Mesothelial cell of epicardium (in vitro differentiated cells): ENCODE measurements at places on chromosomes 13 and 19. TPM values are rescaled to one million over a fixed set of nuclear protein-coding genes. Genes with fewer than 3 reads are reported as not detected.

GRCh38 chr13:112062072-112062567, 4.8 kb upstream of the SOX1 start:
- H3K4me3 ChIP-seq: no peak overlapping the region
- no peak for DNase-seq
- peaks cover 6% of the 10 kb centered on the region for H3K4me1 ChIP-seq
- H3K27me3 ChIP-seq: peaks cover 94% of the 10 kb centered on the region
- H3K27ac ChIP-seq: no peak overlapping the region
- H3K36me3 ChIP-seq: peaks cover 2% of the 10 kb centered on the region

- no peak overlapping the region for H3K27ac ChIP-seq
- no peaks in the 10 kb centered on the region for H3K27me3 ChIP-seq
- no peak overlapping the region for H3K4me3 ChIP-seq
- H3K4me1 ChIP-seq: no peaks in the 10 kb centered on the region
- H3K36me3 ChIP-seq: no peaks in the 10 kb centered on the region
- DNase-seq: no peak
Observed at GRCh38 chr19:14843169-14843568, 5.6 kb downstream of the OR7A10 start.

- H3K27me3 ChIP-seq: peaks cover 48% of the 10 kb centered on the region
- H3K4me1 ChIP-seq: no peaks in the 10 kb centered on the region
Observed at GRCh38 chr13:52319876-52320275, 86.1 kb downstream of the THSD1 start.

GRCh38 chr13:67229481-67230403, at the start of gene PCDH9:
PCDH9 (minus strand) TSS chr13:67230336; CDS start chr13:67228440, 1,896 bp downstream.
- peak within 1 kb of the TSS; percentile 98 for H3K27ac ChIP-seq
- no peak within 1 kb of the TSS for H3K4me3 ChIP-seq
- H3K27me3 ChIP-seq: peaks cover 3% of the 10 kb centered on the region
- H3K4me1 ChIP-seq: peaks cover 17% of the 10 kb centered on the region
- no peak for DNase-seq
- H3K36me3 ChIP-seq: peaks cover 8% of the 10 kb centered on the region

- peak; percentile 70 for DNase-seq
- H3K4me1 ChIP-seq: peaks cover 12% of the 10 kb centered on the region
- no peaks in the 10 kb centered on the region for H3K27me3 ChIP-seq
Observed at GRCh38 chr19:57406516-57407123, 4.3 kb upstream of the ZNF17 start.

DNA sequence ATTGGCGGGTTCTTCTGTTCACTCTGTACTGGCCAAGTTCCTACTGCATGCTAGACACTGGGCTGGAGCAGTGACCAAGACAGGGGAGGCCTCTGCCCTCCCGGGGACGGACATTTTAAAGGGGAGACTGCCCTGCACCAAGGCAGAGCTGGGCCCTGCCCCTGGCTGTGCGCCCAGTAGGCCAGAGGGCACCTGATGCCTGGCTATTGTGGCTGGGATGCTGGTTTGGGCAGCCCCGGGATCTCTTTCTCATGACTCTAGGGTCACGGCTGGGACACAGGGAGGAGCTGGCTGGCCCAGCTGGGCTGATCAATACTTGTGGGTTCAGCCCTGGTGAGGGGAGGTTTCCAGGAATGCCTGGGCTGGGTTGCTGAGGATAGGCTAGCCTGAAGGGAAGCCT, 17.7 kb downstream of the LIPE start:
- H3K27me3 ChIP-seq: no peaks in the 10 kb centered on the region
- H3K36me3 ChIP-seq: peaks cover 6% of the 10 kb centered on the region
- peaks cover 5% of the 10 kb centered on the region for H3K4me1 ChIP-seq
- no peak for DNase-seq
- H3K4me3 ChIP-seq: no peak overlapping the region

- H3K27me3 ChIP-seq: no peaks in the 10 kb centered on the region
- H3K27ac ChIP-seq: no peak overlapping the region
- H3K4me1 ChIP-seq: peaks cover 33% of the 10 kb centered on the region
- no peak overlapping the region for H3K4me3 ChIP-seq
- H3K36me3 ChIP-seq: peaks cover 51% of the 10 kb centered on the region
Observed at GRCh38 chr13:106492588-106493475, 42.6 kb downstream of the EFNB2 start.

GRCh38 chr19:17074634-17075034, 618 bp downstream of the HAUS8 start:
- no peak for DNase-seq
- H3K27me3 ChIP-seq: no peaks in the 10 kb centered on the region
- H3K4me3 ChIP-seq: peak overlapping the region; percentile 94
- peaks cover 35% of the 10 kb centered on the region for H3K4me1 ChIP-seq
- peaks cover 4% of the 10 kb centered on the region for H3K36me3 ChIP-seq

DNA sequence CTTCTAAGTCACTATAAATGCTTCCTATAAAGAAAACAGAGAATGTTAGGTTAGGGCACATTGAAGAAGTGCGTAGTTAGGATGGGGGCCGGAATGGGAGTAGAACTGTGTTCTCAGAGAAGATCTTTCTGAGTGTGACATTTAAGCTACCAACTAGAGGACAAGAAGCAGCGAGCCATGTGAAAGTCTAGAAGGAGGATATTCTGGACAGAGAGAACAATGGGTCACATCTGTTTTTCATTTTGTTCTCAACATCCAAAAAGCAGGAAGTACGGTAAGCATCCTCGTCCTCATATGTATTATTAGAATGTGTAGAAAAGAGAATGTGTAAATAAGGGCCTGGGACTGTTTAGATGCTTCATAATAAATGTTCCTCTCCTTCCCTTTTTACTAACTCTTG, 44.5 kb upstream of the PARP4 start:
- H3K36me3 ChIP-seq: no peaks in the 10 kb centered on the region
- H3K4me3 ChIP-seq: no peak overlapping the region
- no peaks in the 10 kb centered on the region for H3K4me1 ChIP-seq

DNA sequence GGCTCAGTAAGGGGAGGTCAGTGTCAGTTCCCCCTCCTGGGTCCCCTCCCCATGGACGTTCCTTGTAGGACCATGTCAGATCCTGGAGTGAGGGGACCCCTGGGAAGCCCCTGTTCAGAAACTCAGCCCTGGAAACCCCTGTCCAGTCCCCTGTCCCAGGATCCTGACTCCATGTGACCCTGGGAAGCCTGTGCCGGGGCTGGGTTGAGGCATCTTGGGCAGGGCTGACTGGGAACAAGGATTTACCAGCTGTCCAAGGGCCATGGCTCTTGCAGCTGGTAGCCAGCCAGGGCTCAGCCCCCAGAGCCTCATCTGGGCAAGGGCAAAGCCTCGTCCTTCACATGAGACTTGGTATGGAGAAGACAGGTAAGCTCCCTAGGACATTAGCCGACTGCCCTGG, 25.1 kb downstream of the CEACAM4 start:
- no peaks in the 10 kb centered on the region for H3K27me3 ChIP-seq
- no peak overlapping the region for H3K27ac ChIP-seq
- no peaks in the 10 kb centered on the region for H3K4me1 ChIP-seq
- no peak overlapping the region for H3K4me3 ChIP-seq
- no peaks in the 10 kb centered on the region for H3K36me3 ChIP-seq
- DNase-seq: no peak

The GARIN5B gene
- 0.13 to 0.34 TPM (median 0.27 TPM) in 3 replicates for total RNA-seq

DNA sequence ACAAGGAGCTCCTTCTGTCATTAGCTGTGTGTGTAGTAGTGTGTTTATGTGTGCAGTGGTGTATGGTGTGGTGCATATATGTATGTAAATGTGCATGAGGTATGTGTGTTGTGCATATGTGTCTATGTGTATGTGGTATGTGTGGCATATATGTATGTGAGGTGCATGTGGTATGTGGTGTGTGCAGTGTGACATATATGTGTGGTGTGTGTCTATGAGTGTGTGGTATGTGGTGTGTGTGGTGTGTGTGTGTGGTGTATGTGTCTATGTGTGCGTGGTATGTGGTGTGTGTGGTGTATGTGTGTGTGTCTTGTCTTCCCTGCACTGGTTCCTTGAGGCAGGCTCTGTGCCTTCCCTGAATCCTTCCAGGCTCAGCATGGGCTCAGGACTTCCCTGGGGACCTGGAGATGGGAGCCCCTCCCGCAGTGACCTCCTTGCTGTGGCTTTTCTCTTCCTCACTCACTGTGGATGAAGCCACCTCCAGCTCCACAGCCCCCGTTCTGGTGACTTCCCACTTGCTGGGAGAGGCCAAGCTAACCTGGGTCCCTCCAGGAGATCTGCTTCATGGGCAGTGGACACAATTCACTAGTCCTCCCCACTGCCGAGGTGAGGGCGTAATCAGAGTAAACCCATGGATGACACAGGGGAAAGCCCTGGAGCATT, 64.2 kb downstream of the CCDC70 start:
- no peak overlapping the region for H3K4me3 ChIP-seq
- no peaks in the 10 kb centered on the region for H3K27me3 ChIP-seq
- no peak overlapping the region for H3K27ac ChIP-seq
- no peak for DNase-seq
- peaks cover 8% of the 10 kb centered on the region for H3K36me3 ChIP-seq
- H3K4me1 ChIP-seq: no peaks in the 10 kb centered on the region

The GRWD1 gene
- 34.0 to 36.5 TPM (median 36.2 TPM) in 3 replicates for total RNA-seq

The PLVAP gene
- 0.93 to 1.1 TPM (median 0.94 TPM) in 3 replicates for total RNA-seq

DNA sequence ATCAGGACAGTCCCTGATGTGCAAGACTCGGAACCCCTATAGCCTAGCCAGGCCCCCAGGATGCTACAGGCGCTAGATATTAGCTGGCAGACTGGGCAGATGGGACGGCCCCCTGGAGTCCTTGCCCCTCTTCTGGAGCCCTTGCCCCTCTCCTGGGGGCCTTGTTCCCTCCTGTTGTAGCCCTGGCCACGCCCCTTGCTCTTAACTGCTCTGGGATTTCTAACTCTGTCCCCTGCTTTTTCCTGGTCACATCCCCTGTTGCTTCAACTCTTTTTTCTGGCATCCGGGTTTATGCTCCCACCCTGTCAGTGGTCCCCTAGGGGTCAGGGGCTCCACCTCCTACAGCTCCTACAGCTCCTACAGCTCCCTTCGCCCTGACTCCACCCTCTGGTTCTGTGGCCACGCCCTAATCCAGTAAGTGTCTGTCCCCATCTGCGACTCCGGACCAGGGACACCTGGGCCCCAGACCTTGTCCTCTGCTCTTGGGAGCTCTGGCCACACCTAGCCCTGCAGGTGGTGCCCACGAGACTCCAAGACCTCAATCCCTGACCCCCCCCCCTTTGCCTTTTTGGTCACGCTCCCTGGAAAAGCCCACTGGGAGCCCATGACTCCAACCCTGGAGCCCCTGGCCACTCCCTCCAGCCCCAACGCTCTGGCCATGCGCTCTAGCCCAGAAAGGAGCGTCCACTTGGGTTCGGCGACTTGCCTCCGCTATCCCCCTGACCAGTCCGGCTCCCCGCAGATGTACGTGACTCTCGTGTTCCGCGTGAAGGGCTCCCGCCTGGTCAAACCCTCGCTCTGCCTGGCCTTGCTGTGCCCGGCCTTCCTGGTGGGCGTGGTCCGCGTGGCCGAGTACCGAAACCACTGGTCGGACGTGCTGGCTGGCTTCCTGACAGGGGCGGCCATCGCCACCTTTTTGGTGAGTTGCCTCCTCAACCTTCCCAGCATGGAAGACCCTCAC, 6.8 kb downstream of the PLPPR2 start:
- H3K36me3 ChIP-seq: peaks cover 15% of the 10 kb centered on the region
- no peak overlapping the region for H3K27ac ChIP-seq
- DNase-seq: no peak
- peaks cover 48% of the 10 kb centered on the region for H3K27me3 ChIP-seq

GRCh38 chr13:34256236-34256635, 438.3 kb downstream of the RFC3 start:
- no peak overlapping the region for H3K4me3 ChIP-seq
- H3K27me3 ChIP-seq: no peaks in the 10 kb centered on the region
- DNase-seq: no peak
- H3K36me3 ChIP-seq: no peaks in the 10 kb centered on the region
- H3K4me1 ChIP-seq: peaks cover 12% of the 10 kb centered on the region

The ZNF345 gene
- 14.0 to 15.8 TPM (median 15.2 TPM) in 3 replicates for total RNA-seq

- peaks cover 3% of the 10 kb centered on the region for H3K36me3 ChIP-seq
- peaks cover 6% of the 10 kb centered on the region for H3K4me1 ChIP-seq
- no peaks in the 10 kb centered on the region for H3K27me3 ChIP-seq
- DNase-seq: no peak
- no peak overlapping the region for H3K27ac ChIP-seq
Observed at GRCh38 chr13:32446220-32446619, 18.3 kb upstream of the N4BP2L1 start.

The RNF113B gene
- not detected in 3 replicates for total RNA-seq

The ZNF701 gene
- 26.3 TPM in 3 replicates for total RNA-seq

- H3K4me1 ChIP-seq: no peaks in the 10 kb centered on the region
- peaks cover 55% of the 10 kb centered on the region for H3K27me3 ChIP-seq
- H3K36me3 ChIP-seq: no peaks in the 10 kb centered on the region
- DNase-seq: no peak
- H3K27ac ChIP-seq: no peak overlapping the region
- no peak overlapping the region for H3K4me3 ChIP-seq
Observed at GRCh38 chr19:39754971-39755370, 17.1 kb upstream of the CLC start.

GRCh38 chr13:107960301-107960700, 255.0 kb downstream of the LIG4 start:
- H3K27me3 ChIP-seq: no peaks in the 10 kb centered on the region
- no peak for DNase-seq
- H3K4me1 ChIP-seq: peaks cover 22% of the 10 kb centered on the region
- no peaks in the 10 kb centered on the region for H3K36me3 ChIP-seq
- H3K4me3 ChIP-seq: no peak overlapping the region

The PCDH17 gene
- 9.3 to 9.6 TPM (median 9.4 TPM) in 3 replicates for total RNA-seq

DNA sequence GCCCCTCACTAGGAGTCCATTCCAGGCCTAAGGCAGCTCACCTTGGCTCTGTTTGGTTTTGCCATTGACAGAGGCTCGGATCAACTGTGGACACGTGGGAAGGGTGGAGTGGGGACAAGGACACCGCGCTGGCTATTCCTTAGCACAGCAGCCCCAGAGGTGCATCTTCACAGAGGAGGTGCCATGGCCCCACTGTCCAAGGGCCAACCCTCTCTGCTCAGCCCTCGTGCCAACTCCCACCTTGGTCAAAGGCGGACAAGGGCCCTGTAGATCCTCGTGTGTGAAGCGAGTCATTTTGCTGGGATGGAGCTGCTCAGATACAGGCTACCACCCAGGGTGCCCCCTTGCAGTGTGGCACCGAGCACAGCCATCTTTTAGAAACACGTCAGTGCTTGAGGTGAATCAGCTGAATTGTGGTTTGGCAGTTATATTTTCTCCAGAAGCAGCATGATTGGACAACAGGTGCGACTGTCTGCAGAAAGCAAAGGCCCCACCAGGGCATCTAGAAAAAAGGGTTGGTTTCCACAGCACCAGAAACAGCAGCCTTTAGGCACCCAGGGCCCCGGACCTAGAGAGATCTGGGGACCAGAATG, 192.1 kb upstream of the GPR12 start:
- H3K4me1 ChIP-seq: peaks cover 23% of the 10 kb centered on the region
- H3K36me3 ChIP-seq: no peaks in the 10 kb centered on the region
- H3K4me3 ChIP-seq: no peak overlapping the region
- DNase-seq: no peak
- peaks cover 55% of the 10 kb centered on the region for H3K27me3 ChIP-seq

DNA sequence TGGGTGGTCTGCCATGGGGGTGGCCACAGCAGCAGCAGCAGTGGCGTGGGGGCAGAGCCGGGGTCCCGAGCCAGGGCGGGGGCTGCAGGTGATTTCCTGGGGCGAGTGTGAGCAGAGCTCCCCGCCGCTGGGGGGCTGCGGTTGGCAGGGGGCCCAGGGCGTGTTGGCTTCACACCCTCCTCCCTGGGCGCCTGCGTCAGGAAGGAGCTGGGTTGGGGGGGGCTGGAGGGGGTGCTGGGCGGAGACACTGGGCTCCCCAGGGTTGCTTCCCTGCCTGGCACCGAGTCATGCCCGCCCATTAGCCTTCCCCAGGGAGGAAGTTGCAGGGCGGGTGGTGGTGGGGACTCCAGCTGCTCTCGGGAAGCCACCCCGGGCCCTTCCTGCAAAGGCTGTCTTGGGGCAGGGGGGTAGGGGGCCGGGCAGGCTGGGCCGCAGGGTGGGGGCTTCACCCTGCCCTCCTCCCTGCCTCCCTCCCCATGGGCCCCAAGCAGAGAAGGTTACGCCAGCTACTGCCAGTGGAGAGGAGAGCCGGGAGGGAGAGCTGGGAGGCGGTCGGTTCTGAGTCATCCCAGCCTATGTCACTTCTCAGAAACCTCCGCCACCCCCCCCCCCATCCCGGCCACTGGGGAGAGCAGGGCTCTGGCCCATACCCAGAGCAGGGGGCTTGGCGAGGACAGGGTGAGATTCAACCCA, 4.6 kb downstream of the MIDN start:
- H3K27me3 ChIP-seq: no peaks in the 10 kb centered on the region
- no peak for DNase-seq
